HFFc6 (cell line): ENCODE measurements at places on chromosomes 12 and 14.

DNA sequence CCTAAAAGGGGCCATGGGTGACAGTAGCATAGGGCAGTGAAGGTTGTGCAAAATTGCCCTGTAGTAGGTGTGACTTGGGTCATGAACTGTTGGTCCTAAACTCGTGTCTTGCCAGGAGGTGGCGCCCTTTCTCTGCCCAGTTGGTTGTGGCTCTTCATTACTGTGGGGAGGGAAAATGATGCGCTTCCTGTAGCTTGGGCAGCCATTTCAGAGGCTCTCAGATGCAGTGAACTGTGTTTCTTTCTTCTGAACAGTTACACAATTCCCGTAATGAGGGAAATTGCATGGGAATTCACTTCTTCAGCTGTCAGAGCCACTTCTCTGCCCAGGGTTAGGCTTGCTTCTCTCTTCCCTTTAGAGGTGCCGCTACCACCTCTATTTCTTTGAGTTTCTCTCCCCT is 148.1 kb upstream of the NRXN3 start:
- DNase-seq: peak; percentile 55

GRCh38 chr12:43004908-43005307 is 415.4 kb upstream of the PRICKLE1 start:
- DNase-seq: no peak

DNA sequence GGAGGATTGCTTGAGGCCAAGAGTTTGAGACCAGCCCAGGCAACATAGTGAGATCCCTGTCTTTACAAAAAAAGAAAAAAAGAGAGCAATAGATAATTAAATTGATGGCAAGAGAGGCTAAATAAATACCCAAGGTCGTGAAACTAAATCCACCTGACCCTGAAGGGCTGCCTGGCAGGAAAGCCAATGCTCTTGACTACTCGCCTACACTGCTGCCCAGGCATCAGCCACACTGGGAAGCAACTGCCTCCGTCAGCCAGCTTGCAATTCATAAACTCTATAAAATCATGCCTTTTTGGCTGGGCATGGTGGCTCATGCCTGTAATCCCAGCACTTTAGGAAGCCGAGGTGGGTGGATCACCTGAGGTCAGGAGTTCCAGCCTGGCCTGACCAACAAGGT is 31.7 kb upstream of the RASSF3 start:
- no peak for DNase-seq

- DNase-seq: no peak
Measured at GRCh38 chr12:117365049-117365616, 3.7 kb upstream of the NOS1 start.

DNA sequence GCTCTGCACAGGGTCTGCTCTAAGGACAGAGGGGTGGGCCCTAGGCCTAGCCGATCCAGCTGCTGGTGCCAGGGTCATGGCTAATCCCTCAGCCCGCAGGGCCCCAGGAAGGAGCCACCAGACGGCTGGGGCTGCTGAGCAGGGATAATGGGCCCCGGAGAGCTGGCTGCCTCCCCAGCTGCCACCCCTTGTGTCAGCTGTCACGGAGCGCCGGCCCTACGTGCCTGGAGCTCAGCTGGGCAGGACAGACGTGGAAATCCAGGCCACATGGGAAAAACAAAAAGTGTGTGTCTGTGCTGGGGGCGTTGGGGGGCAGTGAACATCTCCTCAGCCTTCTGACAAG is 36.2 kb downstream of the CHGA start:
- no peak for DNase-seq

DNA sequence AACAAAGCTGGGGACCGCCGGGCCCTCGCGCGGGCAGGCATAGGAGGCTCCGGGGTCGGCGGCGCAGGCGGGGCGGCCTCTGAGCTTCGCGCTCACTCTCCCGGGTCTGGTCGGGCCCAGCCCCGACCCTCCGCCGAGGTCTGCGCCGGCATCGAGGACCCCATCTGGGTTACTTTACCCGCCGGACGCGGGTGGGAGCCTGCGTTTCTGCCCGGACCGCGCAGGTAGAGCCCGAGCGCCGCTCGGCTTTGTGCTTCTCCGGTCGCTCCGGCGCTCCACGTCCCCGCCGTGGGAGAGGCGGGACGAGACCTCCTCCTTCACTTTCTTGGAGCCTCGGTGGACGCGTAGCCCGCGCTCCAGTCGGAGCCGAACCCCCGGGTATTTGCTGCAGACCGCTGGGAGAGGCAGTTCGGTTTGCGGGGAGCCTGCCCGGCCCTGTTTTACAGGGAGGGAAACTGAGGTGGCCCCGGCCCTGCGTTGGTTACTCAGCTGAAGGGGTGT is 63.2 kb downstream of the FBXL14 start:
- no peak for DNase-seq

GRCh38 chr14:71380271-71380670 is 473.0 kb downstream of the PCNX1 start:
- DNase-seq: peak; percentile 66

DNA sequence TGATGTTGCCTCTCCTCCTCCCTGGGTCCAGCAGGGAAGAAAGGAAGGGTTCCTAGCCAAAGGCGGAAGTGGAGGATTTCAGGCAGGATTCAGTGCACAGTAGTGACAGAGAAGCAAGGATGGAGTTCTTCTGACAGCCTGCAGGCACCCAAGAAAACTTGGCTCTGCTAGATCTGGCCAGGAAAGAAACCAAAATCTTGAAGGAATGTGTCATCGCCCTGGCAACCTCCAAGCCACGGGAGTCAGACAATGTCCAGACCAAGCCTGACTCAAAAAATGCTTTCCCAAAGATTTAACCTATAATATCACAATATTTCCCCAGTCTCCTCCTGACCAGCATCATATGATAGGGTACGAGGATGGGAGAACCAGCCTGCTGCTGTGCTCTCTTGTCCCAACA is 22.8 kb upstream of the DHRS4 start:
- peak; percentile 54 for DNase-seq

DNA sequence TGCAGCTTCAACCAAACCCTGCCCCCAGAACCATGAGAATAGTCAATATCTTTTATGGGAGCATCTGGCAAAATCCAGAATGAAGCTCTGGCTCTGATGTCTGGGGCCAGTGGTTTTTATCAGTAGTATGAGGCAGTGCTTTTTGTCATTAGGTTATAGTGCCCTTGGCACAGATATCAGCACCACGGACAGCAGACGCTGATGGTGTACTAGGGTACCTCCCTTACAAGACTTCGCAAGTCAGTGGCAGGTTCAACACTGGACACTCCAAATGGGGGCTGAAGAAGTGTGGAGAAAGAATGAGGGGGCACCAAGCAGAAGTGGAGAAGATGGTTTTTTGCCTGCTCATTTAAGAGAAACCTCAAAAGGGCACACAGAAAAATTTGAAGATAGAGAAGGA is 68.2 kb upstream of the E2F7 start:
- DNase-seq: peak; percentile 28

GRCh38 chr14:87999277-87999676 is 5.7 kb upstream of the GPR65 start:
- no peak for DNase-seq

DNA sequence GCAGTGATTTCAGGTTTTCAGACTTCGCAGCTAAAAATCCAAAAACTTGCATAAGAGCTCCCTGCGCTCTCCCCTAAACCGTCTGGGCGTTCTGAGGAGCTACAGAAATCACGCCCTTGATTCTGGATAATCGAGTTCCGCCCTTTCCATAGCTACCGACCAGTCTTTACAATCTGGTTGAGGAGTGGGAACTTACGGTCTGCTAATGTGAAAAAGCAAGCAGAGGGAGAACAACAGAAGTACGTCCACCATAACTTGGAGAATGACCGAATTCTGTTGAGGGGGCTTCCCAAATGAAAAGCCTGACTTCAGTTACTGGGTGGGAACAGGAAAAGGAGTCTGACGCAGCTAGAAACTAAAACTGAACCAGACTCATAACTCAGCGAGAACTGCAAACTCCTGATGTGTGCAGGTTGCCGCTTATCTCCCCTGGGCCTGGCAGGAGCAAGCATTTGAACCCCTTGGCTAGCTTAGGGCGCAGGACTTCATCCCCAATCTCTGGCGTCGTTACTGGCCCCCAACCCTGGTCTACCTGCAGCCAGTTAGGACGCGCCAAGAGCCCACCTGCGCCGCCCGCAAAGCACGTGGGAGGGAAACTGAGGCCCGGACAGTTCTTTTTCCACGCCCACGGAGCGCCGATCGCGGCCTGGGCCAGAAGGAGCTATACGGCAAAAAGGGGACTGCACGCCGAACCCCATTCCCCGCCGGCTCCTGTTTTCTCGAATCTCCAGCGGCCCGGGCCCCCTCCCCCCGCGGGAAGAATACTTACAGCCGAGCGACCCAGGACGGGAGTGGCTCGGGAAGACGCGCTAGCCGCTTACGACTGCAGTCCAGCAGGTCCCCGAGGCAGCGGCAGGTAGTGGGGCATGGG is 838 bp downstream of the LRIG3 start:
- no peak for DNase-seq

DNA sequence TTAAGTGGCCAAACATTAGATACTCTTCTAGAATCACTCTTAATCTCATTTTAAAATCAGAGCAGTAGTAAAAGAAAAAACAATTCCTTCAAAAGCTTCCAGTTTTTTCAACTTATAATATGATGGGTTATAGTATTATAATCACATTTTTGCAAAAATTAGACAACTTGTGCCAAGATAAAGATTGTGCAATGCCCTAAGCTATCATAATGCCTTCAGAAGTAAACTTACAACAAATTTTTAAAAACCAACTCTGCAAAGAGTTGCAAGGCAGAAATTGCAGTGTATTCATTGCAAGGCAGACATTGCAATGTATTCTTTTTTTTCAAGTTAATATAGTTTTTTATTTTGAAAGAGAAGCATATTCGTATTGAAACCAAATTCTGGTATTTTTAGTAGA is 47.2 kb upstream of the KITLG start:
- no peak for DNase-seq

GRCh38 chr14:102396521-102396920 is 33.8 kb downstream of the TECPR2 start:
- DNase-seq: no peak

DNA sequence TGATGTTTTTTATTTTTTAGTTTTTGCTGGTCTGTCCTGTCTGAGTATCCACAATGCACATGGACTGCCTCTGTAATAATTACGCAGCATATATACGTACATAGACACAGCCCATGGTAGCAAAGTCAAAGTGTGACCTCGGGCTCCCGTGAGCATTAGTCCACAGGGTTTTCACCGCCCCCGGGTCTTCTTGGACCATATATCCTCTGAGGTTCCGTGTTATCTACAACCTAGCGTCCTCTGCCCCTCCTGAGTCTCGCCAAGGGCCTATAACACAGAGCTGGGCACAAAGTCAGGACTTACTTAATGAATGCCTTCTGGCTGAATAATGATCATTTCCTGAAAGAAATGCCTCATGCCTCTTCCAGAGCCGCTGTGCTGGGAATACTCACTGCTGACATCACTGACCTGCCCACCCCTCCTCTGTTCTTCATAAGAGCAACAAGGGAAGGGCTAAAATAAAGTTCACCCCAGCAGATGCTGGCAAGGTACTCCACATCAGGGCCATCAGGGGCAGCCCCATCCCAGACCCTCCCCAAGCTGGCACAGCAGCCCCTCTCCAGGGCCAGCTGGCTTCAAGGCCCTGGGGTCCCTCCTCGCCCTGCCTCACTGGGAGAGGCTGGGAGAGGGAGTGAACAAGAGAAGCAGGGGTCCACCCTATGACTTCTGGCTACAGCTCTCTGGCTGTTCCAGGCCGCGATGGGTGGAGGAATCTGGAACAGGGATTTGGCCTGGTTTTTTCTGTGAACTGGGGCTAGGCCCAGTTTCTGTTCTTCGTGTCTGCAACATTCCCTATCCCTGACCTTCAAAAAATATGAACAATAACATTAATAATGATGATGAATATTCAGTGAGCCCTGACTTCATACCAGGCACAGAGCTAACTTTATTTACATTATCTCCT is 7.9 kb downstream of the HDAC7 start:
- peak; percentile 66 for DNase-seq

DNA sequence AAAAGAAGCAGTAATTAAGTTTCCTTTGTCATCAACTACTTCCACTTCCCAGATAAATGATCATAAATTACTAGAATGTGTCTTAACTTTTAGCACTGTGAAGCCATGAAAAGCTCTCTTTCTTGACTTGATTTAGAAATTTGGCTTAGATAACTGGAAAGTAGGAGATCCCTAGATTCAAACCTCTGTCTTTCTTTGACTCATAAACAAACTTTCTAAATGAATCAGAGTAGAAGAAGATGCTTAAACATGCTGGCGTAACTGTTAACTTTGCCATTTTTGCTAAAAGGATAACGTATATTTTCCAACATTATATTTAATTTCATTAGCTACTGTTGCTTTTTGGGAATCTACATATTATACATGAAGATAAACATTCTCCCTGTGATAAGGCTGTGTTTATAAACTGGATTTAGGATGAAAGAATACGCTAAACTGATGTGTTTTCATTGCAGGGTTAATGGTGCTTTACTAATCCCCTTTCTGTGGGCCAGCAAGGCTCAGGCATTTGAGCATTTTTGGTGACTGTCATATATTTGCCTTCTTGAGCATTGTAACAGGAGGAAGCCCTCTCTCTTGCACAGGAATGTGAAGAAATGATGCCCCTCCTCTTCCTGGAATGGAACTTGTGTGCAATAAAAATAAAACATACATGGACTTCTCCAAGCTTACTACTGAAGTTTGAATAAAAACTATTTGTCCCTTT is 301.4 kb downstream of the BMP4 start:
- DNase-seq: no peak

DNA sequence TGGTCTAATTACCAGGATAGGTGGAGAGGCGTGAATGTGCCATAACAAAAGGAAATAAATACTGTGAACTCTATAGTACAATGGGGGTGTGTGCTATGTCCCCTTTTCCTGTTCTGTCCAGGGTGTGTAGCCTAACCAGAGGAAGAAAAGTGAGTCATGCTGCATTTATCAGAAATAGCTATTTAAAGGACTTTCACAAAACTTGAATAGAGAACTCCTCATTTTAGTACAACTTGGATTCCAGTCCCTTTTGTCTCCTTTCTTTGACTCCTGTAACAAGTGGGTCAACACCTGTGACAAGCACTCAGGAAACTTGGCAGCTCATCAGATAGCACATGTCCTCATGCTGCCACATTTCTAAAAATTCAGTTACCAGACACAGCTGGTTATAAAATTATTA is 123.4 kb downstream of the CCDC91 start:
- DNase-seq: peak; percentile 5

- DNase-seq: no peak
Measured at GRCh38 chr12:1377681-1378080, 216.7 kb downstream of the FBXL14 start.
